ENCODE measurements at places on chromosomes 4 and X. TPM values are rescaled to one million over a fixed set of nuclear protein-coding genes. Genes with fewer than 3 reads are reported as not detected.
A peak's percentile ranks its signal among the peaks of the same experiment; 100 is the strongest.

DNA sequence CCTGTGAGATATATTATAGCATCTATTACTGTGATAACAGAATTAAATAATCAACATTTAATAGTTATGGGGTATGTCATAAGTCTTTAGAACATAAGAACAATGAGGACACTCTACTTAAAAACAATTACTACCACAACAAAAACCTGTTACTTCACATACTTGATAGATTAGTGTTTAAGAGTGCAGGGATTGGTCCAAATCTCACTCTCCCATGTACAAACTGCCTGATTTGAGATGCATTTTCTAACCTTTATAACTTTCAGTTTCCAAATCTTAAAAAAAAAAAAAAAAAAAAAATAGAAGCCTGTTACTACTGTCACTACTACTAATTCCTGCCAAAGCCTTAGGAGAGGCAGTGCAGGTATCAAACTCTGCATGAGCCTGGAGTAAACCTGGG, 5.6 kb downstream of the PCDH18 start:
- DNase-seq: no peak

- DNase-seq: peak; percentile 65
These were observed 895 bp downstream of the SMIM14 start for GRCh38 chr4:39637586-39638353.

DNA sequence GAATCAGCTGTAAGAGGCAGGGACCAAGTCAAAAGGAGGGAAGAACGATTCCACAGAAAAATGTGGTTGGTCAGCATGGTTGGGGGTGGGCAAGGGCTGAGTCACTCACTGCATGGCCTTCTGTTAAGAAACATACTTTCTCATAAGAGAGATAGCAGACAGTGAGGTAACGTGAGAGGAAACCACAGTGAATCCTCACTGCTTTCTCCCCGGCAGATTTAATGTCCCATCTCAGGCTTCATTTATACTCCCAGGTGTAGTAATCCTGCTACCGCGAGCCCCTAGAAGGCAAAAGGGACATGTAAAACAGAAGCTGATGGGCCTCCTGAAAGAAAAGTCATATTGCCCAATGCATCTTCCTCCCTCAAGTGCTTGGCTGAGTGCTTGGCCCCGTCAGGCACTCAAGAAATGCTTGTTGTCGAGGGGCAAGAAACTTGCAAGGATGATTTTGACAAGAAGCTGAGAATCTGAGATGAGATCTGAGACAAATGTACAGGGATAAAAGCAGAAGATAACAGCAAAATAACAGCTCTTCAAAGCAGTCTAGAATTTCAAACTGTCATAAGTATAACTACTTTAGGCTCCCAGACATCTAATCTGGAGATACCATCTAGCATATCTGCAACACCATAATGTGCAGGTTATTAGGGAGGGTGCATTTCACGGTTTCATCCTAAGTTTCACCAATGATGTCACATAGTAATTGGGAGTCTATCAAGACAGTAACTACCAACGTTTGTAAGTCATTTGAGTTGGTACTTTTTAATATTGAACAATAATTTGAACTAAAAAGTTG, 40.2 kb downstream of the SH3KBP1 start:
- DNase-seq: no peak

The ALAS2 gene
- not detected for total RNA-seq

- DNase-seq: no peak
These were observed 6.9 kb downstream of the MOB1B start for GRCh38 chr4:70908993-70909556.

The MSX1 gene
- 0.24 TPM for total RNA-seq

The STPG2 gene
- not detected for total RNA-seq

DNA sequence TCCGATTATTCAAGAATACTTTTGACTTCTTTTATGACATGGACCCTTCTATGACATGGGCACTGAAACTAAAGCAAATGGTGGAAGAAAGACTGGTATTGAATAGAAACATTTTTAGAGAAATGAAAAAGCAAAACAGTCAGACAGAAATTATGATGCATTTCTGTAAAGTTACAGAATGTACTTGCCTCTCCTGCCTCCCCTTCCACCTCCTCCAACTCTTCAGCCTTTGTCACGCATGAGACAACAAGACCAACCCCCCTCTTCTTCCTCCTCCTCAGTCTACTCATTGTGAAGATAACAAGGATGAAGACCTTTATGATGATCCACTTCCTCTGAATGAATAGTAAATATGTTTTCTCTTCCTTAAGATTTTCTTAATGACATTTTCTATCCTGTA, 46.3 kb upstream of the HUWE1 start:
- DNase-seq: no peak

The PAGE5 gene
- total RNA-seq: not detected

DNA sequence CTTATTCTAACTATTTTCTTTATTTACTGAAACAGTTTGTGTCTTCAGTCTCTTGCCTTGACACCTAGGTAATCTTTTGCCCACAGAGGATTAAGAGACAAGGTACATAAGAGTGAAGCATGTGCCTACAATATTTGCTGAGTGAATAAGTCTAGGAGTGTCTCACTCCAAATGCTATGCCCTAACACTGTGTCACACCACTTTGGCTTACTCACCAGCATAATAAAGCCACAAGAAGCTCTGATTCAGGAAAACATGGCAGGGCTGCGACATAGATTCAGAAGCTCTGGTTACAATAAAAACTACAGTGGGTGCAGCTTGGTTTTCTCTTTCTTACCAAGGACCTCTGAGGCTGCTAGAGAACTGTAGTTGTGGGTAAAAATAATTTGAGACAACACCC, 127.1 kb downstream of the RBM46 start:
- no peak for DNase-seq

The FGF13 gene
- total RNA-seq: not detected

DNA sequence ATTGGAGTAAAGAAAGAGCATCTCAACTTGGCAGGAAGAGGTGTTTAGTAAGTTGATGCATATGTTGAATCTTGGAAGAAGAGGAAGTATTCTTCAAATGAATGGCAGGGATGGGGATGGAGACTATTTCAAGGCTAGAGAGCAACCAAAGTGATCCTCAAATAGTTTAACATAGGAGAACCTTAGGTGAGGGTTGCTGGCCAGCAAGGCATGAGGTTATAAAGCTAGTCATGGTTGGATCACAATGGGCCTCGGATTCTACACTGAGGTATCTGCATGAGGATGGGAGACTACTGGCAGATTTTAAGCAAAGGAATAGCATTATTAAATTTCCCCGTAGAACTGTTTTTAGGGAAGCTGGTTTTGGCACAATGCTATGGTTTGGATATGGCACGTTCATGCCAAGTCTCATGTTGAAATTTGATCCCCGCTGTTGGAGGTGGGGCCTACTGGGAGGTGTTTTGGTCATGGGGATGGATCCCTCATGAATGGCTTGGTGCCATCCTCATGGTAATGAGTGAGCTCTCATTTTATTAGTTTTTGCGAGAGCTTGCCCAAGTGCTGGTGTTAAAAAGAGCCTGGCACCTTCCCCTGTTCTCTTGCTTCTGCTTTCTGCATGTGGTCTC, 41.9 kb upstream of the ETNPPL start:
- DNase-seq: no peak

The PRDX4 gene
- 71.2 TPM for total RNA-seq

GRCh38 chr4:18422685-18423084, 401.1 kb upstream of the LCORL start:
- no peak for DNase-seq

The SSX2B gene
- total RNA-seq: not detected

- no peak for DNase-seq
These were observed 106.3 kb upstream of the MID1 start for GRCh38 chrX:10726647-10727046.

DNA sequence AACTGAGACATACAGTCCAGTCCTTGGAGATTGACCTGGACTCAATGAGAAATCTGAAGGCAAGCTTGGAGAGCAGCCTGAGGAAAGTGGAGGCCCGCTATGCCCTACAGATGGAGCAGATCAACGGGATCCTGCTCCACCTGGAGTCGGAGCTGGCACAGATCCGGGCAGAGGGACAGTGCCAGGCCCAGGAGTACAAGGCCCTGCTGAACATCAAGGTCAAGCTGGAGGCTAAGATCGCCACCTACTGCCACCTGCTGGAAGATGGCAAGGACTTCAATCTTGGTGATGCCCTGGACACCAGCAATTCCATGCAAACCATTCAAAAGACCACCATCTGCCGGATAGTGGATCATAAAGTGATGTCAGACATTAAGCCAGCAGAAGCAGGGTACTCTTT, 20.4 kb upstream of the FRMPD3 start:
- DNase-seq: no peak

The GRIA2 gene
- total RNA-seq: not detected

The SLC9B1 gene
- 0.43 TPM for total RNA-seq

GRCh38 chrX:30981968-30982367, 89.9 kb downstream of the FTHL17 start:
- no peak for DNase-seq

DNA sequence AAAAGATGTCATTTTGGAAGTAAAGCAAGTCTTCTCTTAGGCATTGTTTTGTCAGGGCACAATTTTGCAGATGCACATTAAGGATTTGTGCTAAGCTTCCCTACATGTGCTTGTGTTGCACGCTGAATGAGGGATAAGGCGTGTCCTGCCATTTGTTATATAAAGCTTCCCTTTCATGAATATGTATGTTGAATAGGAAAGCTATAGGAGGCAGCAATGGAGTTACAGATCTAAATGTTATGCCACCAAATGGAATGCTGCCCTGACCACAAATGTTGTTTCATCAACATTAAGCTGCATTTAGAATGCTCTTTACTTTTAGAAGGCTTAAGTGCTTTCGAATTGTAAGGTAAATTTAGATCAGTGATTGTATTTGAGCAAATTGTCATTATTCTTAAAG, 20.9 kb downstream of the SGMS2 start:
- DNase-seq: no peak

DNA sequence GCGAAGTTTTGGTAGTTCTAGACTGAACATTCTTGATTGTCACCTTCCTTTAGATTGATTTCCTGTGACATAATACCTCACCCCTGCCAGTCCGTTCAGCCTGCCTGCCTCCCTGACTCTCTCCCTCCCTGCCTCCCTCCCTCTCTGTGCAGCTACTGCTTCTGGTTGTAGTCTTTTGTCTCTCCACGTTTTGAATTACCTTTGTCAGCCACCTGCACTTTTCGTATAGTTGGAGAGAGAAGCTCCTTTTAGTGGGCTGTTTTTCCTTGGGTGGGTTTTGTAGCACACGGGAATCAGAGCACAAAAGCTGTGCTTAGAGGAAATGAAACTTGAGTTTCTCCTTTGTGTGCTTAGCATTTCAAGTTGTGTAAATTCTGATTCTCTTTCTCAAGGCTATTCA, 32.6 kb upstream of the MSMO1 start:
- no peak for DNase-seq

The CLNK gene
- total RNA-seq: 0.70 TPM

DNA sequence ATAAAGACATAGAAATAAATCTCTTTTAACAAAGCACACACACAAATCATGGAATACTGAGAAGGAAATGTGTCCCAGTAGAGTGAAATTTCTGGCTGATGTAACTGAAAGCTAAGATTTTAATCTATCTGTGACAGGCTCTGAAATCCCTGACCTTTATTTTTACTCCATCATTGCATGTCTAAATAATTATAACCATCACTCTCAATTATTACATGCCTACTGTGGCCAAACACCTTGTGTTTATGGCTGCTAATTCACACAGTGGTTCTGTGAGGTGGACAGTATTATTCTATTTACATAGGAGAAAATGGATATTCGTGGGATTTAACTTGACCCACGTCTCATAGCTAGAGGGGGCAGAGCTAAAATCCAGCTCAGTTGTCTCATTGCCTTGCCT, 438.1 kb downstream of the TLL1 start:
- DNase-seq: no peak

DNA sequence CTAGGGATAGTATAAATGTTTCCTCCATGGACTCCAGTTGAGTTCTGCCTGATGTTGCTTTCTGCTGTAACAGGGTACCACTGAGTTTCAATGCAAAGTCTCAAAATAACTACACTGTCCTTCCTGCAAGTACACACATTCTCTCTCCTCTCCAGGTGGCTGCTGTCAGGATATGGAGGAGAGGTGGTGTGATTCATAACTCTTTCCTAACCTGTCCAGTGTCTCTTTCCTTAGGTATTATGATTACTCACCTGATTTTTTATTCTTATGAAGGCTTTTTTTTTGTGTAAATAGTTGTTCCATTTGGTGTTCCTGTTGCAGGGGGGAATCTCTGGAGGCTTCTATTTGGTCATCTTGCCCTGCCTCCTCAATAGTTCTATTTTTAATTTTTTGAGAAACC, 39.8 kb upstream of the POF1B start:
- no peak for DNase-seq

DNA sequence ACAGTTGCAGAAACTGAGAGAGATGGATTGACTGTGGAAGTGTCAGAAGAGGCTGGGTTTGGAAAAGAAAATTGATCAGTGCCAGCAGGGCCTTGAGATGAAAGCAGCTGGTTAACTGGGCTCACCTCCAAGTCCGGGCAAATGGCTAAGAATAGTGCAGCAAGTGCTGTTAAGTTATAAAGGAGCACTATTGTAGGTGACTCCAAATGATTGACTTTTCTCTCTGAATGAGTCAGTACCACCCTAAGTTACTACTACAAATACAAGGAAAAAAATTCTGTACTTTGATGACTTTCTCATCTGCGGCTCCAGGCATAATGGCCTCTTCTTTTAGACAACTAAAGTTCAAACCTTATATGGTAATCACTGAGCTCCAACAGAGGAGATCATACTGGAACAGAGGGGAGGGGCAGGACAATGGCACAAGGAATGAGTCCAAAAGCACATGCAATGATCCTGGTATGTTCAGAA, 733.4 kb upstream of the INTU start:
- no peak for DNase-seq

DNA sequence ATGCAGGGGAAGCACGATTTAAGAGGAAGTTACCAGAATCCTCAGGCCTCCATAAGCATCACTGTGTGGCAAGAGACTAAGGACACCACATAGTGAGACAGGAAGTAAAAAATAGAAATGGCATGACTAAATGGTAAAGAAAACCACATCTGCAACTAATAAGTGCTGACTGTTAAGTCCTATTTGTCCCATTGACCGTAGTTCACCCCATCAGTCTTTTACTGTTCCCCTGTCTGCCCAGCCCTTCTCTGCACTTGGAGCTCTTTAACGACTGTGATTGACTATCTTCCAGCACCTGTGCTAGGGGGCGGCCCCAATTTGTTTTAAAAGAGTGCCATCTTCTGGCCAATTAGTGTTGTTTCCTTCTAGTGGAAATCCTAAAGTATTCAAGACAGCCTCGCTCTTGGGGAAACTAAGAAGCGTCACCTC, 94.2 kb downstream of the MAOA start:
- DNase-seq: no peak

The CHRNA9 gene
- total RNA-seq: not detected

GRCh38 chrX:40418813-40419195, 162.0 kb upstream of the ATP6AP2 start:
- peak; percentile 68 for DNase-seq

DNA sequence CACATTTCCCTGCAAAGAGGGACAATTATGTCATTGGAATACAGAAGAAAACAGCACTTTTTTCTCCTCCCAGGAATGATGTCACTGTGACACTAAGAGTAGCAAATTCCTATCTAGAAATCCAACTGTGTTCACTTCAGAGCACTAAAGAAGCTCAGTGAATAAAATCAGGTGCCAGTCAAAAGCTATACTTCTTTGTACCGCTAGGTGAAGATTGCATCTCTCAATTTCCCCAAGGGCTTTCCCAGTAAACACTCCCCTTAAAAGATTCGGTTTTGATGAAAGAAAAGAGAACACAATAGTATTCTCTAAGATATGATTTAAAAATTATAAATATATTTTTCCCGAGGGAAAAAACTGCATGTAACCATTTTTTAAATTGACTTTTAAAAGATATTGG, 104.7 kb upstream of the MID1 start:
- DNase-seq: no peak
